ENCODE measurements at places on chromosomes 5 and 9.

GRCh38 chr9:105457560-105458294 is 9.9 kb downstream of the FSD1L start:
- DNase-seq, result no peak

- peak; percentile 15 for DNase-seq
These were observed 17.7 kb downstream of the S1PR3 start for GRCh38 chr9:89008744-89009545.

GRCh38 chr9:135144581-135145170 is 57.2 kb downstream of the OLFM1 start:
- DNase-seq, result no peak

DNA sequence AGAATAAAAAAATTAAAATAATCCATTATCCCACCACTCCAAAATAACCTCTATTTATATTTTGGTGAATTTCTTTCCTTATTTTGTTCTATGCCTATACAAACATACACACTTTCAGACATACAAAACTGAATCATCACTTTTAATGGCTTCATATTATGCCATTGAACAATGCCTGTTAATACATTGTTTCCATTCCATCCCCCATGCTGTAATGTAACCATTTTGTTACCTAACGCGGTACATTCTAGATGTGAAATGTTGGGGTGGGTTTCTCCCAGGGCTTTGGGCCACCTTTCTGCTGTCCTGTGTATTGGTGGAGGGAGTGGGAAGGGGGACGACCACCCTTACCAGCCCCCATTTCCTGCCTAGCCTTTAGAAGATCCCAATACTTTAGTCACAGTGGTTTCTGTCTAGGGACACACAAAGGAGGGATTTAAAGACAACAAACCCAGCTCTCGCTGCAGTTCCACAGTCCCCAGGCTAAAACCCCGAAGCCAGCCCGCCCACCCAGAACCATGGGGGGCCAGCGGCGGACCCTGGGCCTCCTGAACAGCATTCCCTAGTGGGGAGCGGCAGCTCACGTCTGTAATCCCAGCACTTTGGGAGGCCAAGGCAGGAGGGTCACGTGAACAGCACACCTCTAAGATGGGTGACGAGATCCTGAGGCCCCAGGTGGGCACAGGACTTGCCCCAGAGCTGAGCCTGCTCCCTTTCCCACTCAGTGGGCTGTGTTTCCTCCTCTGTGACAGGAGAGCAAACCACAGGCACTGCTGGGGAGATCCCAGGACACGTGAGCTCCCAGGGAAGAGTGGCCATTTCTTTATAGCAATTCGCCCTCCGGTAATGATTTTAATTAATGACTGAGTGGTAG is 56.9 kb upstream of the STXBP1 start:
- no peak for DNase-seq

DNA sequence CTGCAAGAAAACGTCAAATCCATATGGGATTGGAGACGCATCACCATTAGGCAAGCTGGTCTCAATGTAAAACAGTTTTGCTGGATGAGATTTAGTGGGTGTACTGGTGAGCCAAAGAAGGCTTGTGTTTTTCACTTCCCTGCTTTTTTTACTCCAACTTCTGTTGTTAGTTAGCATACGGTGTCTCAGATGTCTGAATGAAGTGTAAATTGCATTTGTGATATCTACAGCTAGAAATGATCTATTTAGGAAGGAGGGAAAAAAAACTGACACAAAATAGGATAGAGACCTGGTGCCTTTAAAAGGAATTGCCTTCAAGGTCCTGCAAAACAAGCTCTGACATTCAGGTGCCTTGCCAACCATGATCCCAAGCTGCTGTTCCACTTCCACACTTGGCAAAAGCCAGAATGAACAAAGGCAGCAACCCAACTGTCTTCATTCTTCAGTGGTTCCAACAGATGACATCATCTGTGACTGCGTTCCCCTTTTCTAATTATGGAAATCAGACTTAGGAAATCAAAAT is 104.2 kb upstream of the RAI14 start:
- DNase-seq, result no peak

- peak; percentile 43 for DNase-seq
These were observed 22.8 kb downstream of the THBS4 start for GRCh38 chr5:80057921-80058320.

- DNase-seq, result no peak
These were observed 264.1 kb downstream of the MLLT3 start for GRCh38 chr9:20358207-20358606.

GRCh38 chr5:14326035-14326903 is 183.1 kb downstream of the TRIO start:
- DNase-seq, result no peak
